ENCODE measurements at places on chromosomes 13 and 19. TPM values are rescaled to one million over a fixed set of nuclear protein-coding genes. Genes with fewer than 3 reads are reported as not detected.

- H3K27ac ChIP-seq: no peak overlapping the region
- no peaks in the 10 kb centered on the region for H3K27me3 ChIP-seq
- no peaks in the 10 kb centered on the region for H3K36me3 ChIP-seq
- H3K4me3 ChIP-seq: no peak overlapping the region
Measured at GRCh38 chr13:85828094-85828684, 29.0 kb upstream of the SLITRK6 start.

The MCF2L gene
- 24.4 TPM for total RNA-seq

The PCDH9 gene
- total RNA-seq: 0.11 TPM

DNA sequence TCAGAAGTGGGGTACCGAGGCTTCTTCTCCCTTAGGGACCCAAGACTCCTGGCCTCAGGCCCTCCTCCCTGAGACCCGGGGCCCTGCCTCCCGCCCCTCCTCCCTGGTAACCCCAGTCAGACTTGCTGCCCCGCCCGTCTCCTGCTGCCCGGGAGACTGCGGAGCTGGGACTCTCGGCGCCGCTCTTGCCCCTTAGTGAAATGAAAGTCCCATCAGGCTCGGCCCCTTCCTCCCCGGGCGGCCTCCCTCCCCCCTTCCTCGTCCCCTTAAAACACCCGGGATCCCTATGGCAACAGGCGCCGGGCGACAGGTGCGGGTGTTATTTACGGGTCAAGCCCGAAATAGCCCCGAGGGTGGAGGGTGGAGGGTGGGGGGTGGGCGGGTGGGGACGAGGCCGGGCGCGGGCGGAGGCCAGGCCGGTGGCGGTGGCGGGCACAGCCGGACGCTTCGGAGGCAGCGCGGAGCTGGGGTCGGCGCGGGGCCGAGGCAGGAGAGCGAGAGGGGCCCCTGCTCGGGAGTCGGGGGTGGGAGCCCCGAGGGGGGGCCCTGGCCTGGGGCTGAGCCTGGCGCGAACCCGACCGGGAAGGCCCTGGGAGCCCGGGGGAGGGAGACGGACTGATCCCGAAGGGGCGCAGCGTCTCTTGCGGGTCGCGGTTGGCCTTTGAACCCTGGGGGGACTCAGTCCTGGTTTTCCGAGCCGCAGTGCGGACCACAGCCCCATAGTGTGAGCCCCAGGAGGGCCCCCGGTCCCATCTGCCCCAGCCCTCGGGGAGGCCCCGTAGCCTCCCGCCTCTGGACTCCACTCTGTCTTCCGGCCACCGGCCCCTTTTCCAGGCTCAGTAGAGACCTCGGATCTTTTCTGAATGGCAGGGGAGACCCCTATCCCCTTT is at the start of gene CACNG6:
CACNG6 (plus strand) TSS at position 414 of the 890 bp plus-strand sequence. CDS start 1,241 bp downstream, outside the sequence.
- no peaks in the 10 kb centered on the region for H3K27me3 ChIP-seq
- H3K27ac ChIP-seq: peak within 1 kb of the TSS; percentile 59
- peak within 1 kb of the TSS; percentile 41 for H3K4me3 ChIP-seq
- H3K4me1 ChIP-seq: no peaks in the 10 kb centered on the region
- no peaks in the 10 kb centered on the region for H3K36me3 ChIP-seq

- H3K4me3 ChIP-seq: peak within 1 kb of the TSS; percentile 70
- peak; percentile 68 for DNase-seq
- H3K4me1 ChIP-seq: 0 out of 2 replicates have a peak, but pooled peaks cover 3% of the 10 kb centered on the region
- peak within 1 kb of the TSS; percentile 27 for H3K27ac ChIP-seq
- H3K27me3 ChIP-seq: no peaks in the 10 kb centered on the region
Measured at GRCh38 chr19:2308114-2308556, at the start of gene LINGO3. Gene LINGO3, minus strand, starts transcription at chr19:2308154. Its CDS starts 16,378 bp downstream, at chr19:2291776.

- DNase-seq: no peak
- H3K4me3 ChIP-seq: no peak overlapping the region
- H3K36me3 ChIP-seq: peaks cover 1% of the 10 kb centered on the region
- H3K4me1 ChIP-seq: peaks cover 30% of the 10 kb centered on the region
Measured at GRCh38 chr13:95955255-95955654, 97.9 kb downstream of the UGGT2 start.

DNA sequence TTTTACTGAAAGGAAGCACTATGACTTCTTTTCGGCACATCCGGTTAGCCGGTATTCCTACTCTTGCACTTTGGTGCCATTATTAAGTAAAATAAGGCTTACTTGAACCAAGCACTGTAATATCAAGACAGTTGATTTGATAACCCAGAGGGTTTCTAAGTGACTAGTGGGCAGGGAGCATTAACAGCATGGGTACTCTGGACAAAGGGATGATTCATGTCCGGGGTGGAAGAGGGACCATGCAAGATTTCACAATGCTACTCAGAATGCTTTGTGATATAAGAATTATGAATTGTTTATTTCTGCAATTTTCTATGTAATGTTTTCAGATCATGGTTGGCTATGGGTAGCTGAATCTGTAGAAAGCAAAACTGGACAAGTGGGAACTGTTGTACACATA is 282.1 kb downstream of the TDRD3 start:
- no peak for DNase-seq
- H3K4me3 ChIP-seq: no peak overlapping the region
- no peaks in the 10 kb centered on the region for H3K27me3 ChIP-seq
- H3K36me3 ChIP-seq: no peaks in the 10 kb centered on the region

- no peaks in the 10 kb centered on the region for H3K36me3 ChIP-seq
- no peaks in the 10 kb centered on the region for H3K27me3 ChIP-seq
- no peak overlapping the region for H3K27ac ChIP-seq
- no peak overlapping the region for H3K4me3 ChIP-seq
- no peaks in the 10 kb centered on the region for H3K4me1 ChIP-seq
Measured at GRCh38 chr13:81757348-81757970, 1416.5 kb upstream of the SPRY2 start.

DNA sequence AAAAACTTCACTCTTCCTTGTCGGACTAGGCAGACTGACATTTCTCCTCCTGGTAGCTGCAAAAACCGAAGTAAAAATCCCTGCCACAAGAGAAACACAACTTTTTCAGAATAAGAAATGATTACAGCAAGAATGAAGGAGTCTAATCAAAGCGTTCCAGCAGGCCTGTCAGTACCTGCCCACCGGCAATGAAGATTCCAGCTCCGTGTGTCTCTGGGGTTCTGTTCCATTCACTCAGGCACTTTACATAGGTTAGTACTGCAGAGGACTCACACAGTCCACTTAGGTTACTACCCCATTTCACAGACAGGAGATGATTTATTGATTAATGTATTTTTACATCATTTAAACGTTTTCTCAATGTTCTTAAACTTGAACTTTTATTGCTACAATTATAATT is 275.5 kb downstream of the NHLRC3 start:
- no peaks in the 10 kb centered on the region for H3K36me3 ChIP-seq
- no peaks in the 10 kb centered on the region for H3K4me1 ChIP-seq
- no peak for DNase-seq
- H3K27me3 ChIP-seq: no peaks in the 10 kb centered on the region
- no peak overlapping the region for H3K27ac ChIP-seq

GRCh38 chr13:38914070-38914469 is 76.6 kb downstream of the STOML3 start:
- no peaks in the 10 kb centered on the region for H3K27me3 ChIP-seq
- H3K4me1 ChIP-seq: peaks cover 5% of the 10 kb centered on the region
- DNase-seq: no peak
- H3K27ac ChIP-seq: no peak overlapping the region
- H3K4me3 ChIP-seq: no peak overlapping the region

- no peaks in the 10 kb centered on the region for H3K27me3 ChIP-seq
- H3K36me3 ChIP-seq: no peaks in the 10 kb centered on the region
- no peak for DNase-seq
- no peak overlapping the region for H3K4me3 ChIP-seq
- H3K4me1 ChIP-seq: peaks cover 43% of the 10 kb centered on the region
Measured at GRCh38 chr19:18504886-18505610, 16.8 kb downstream of the ELL start.

- no peaks in the 10 kb centered on the region for H3K27me3 ChIP-seq
- no peak for DNase-seq
- H3K27ac ChIP-seq: no peak overlapping the region
- H3K36me3 ChIP-seq: no peaks in the 10 kb centered on the region
Measured at GRCh38 chr13:26459276-26460131, 98.0 kb upstream of the WASF3 start.

DNA sequence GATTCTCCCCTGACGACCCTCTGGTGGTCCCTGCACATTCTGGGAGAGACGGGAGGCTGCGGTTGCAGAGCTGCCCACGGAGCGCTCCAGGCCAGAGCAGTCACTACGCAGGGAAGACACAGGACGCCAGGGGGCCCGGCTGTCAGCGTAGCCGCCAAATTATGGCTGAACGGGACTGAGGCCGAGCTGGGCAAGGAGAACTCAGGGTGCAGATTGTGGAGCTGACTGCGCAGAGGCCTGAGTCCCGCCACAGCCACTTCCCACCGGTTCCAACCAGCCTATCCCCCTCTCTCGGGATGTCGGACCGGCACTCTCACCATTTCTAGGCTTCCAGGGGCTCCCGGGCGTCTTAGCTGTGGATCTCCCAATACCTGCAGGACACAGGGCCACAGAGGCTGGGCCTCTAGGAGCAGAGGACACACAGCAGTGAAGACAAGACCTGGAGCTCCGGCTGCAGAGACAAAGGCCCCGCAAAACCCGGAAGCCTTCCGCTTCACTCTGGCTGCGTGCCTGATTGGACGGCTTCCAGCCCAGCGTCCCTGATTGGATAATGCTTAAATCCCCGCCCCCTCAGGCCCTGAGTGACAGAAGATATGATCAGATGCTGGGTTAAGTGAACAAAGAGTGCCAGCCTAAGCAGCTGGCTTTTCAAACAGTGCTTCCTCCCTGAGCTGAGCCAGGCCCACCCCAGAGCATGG is at the start of gene ZNF737:
ZNF737 (minus strand) TSS at position 461 of the 698 bp plus-strand sequence; CDS start at position 320, 141 bp downstream.
- no peaks in the 10 kb centered on the region for H3K27me3 ChIP-seq
- H3K36me3 ChIP-seq: no peaks in the 10 kb centered on the region
- peak within 1 kb of the TSS; percentile 57 for H3K4me3 ChIP-seq
- H3K27ac ChIP-seq: peak within 1 kb of the TSS; percentile 79
- H3K4me1 ChIP-seq: no peaks in the 10 kb centered on the region

The PSPN gene
- total RNA-seq: 2.9 TPM

- no peak for DNase-seq
- no peaks in the 10 kb centered on the region for H3K27me3 ChIP-seq
- no peak overlapping the region for H3K27ac ChIP-seq
Measured at GRCh38 chr13:97302611-97303010, 80.5 kb downstream of the MBNL2 start.

- peaks cover 23% of the 10 kb centered on the region for H3K4me1 ChIP-seq
- DNase-seq: no peak
- H3K27ac ChIP-seq: no peak overlapping the region
- H3K4me3 ChIP-seq: no peak overlapping the region
- no peaks in the 10 kb centered on the region for H3K36me3 ChIP-seq
Measured at GRCh38 chr13:30074431-30074830, 224.0 kb upstream of the UBL3 start.

DNA sequence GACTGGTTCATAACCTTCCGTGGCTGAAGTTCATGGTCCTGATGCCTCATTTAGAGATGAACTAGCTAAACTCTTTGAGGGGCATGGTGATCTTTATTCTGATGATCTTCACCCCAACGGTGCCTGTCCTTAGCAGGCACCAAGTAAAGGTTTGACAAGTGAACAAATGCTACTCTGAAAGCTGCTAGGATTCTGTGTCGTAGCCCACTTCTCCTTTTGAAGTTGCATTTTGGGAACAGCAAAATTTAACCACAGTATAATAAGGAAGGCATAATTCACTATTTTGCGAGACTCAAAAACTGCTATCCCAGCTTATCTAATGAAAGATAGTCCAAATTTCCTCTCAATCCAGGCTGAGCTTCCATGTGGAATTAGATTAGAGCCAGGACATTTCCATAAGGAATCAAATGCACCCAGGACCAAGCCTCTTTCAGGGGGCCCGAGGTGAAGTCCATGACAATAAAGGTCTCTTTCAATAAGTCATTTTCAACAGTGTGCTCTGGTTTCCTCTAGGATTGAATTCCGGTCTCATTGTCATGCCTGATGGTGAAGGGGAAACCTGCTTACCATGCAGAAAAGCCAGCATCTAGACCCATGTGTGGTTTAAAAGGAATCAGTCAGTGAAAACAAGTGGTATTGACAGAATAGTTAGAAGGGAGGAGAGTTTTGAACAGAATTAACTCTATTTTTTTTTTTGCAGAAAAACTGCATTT is 23.1 kb downstream of the SIAH3 start:
- H3K27ac ChIP-seq: no peak overlapping the region
- no peak overlapping the region for H3K4me3 ChIP-seq
- no peaks in the 10 kb centered on the region for H3K4me1 ChIP-seq
- H3K27me3 ChIP-seq: no peaks in the 10 kb centered on the region
- H3K36me3 ChIP-seq: no peaks in the 10 kb centered on the region

- H3K27me3 ChIP-seq: no peaks in the 10 kb centered on the region
- no peak for DNase-seq
- no peaks in the 10 kb centered on the region for H3K36me3 ChIP-seq
- no peak within 1 kb of the TSS for H3K27ac ChIP-seq
- no peaks in the 10 kb centered on the region for H3K4me1 ChIP-seq
- no peak within 1 kb of the TSS for H3K4me3 ChIP-seq
Measured at GRCh38 chr13:114179087-114179658, at the start of gene CFAP97D2. Gene CFAP97D2, plus strand, starts transcription at chr13:114179257. Its CDS starts 74 bp downstream, at chr13:114179331.

DNA sequence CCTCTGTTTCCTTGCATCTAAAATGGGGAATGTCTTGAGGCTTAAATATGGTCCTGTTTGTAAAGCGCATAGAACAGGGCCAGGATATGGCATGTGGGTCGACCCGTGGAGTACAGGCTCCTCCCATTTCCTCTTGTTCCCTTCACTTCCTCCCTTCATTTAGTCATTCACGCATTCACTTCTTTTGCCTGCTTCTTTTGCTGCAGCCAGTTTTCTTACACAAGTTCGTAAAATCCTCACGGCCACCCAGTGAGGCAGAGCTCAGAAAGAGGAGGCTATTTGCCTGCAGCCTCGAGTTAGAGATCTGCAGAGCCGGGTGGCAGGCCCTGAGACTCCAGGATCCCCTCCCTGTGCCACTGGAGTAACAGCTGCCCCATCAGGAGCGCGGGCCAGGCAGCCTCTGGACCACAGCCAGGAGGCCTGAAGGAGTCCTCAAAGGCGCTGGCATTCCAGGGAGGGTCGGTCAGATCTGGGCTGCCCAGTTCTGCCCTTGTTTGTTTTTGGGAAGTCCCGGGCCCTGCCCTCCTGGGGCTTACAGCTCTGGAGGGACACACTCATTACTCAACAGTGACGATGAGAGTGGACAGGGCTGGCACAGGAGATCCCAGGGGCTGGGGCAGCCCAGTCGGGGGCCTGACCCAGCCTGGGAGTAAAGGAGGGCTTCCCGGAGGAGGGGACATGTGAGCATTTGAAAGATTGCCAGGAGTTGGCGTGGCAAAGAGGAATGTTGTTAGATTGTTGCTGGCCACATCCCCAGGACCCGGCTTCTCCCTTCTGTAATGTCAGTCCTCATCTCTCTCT is 4.6 kb downstream of the PPP5C start:
- H3K4me3 ChIP-seq: no peak overlapping the region
- H3K36me3 ChIP-seq: peaks cover 13% of the 10 kb centered on the region
- H3K27ac ChIP-seq: no peak overlapping the region

The POP4 gene
- total RNA-seq: 75.0 TPM

- H3K4me3 ChIP-seq: no peak overlapping the region
- no peaks in the 10 kb centered on the region for H3K27me3 ChIP-seq
- no peak for DNase-seq
- H3K36me3 ChIP-seq: no peaks in the 10 kb centered on the region
Measured at GRCh38 chr13:91245288-91245687, 102.2 kb upstream of the MIR17HG start.

DNA sequence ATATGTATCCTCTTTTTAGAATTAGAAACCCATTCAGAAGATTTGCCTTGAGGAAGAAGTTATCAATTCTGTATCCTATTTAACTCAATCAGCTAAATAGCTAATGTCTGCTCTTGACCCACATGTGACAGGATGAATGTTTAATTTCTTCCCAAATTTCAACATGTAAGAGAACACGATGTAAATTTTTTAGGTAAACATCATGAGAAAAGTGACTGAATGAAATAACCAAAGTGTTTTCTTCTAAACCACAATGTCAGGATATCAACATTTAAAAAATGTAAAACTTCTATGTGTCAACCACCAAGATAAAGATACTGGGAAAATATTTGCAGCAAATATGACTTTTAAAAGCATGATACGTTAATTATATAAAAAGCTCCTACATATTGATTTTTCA is 302.4 kb downstream of the DCT start:
- peaks cover 4% of the 10 kb centered on the region for H3K4me1 ChIP-seq
- H3K27ac ChIP-seq: no peak overlapping the region
